Stimulated activated CD4-positive, alpha-beta T cell treated with anti-CD3 and anti-CD28 coated beads, Interleukin-1b, Interleukin-23, amount 100 ng/mL, for 24 hours (primary cell): ENCODE measurements at places on chromosomes 11 and 22.

DNA sequence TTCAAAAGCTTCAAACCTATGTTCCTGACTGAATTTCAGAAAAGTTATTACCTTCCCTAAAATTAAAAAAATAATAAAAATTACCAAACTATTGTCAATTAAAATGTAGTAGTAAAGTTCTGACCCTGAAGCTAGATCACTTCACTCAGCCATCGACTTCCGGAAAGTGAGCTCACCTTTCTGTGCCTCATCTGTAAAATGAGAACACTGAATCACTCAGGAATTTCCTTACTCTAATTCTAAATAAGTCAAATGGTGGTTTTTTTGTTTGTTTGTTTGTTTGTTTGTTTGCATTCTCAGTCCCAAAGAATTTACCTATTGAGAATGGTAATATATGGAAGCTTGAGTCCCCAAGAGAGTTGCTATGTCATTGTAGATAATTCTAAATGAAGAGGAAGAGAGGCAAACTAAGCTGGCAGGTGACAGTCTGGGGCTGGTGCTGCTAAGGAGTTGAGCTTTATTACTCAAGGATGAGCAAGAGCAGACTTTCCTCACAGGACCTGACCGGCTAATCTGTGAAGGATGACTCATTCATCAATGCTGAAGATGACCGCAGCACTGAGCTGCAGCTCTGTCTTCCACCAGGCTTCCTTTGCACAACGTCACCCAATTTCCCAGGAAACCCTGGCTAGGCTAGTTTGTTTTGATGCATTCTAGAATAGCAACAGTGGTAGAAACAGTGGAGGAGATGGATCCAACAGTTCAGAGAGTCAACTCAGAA lies 248.8 kb downstream of the RAB38 start:
- DNase-seq, result no peak

DNA sequence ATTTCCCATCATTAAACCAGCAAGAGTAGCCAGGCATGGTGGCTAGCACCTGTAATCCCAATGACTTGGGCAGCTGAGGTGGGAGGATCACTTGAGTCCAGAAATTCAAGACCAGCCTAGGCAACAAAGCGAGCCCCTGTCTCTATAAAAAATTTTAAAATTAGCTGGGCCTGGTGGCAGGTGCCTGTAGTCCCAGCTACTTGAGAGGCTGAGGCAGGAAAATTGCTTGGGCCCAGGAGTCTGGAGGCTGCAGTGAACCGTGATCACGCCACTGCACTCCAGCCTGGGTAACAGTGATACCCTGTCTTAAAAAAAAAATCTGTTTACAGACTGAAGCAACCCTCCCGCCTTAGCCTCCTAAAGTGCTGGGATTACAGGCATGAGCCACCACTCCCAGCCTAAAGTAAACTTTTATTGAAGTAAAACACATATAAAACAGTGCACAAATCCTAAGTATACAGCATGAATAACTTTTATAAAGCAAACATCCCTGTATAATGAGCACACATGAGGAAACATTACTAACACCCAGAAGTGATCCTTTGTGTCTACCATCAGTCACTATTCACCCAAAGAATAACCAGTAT lies 12.6 kb downstream of the UCP3 start:
- no peak for DNase-seq

DNA sequence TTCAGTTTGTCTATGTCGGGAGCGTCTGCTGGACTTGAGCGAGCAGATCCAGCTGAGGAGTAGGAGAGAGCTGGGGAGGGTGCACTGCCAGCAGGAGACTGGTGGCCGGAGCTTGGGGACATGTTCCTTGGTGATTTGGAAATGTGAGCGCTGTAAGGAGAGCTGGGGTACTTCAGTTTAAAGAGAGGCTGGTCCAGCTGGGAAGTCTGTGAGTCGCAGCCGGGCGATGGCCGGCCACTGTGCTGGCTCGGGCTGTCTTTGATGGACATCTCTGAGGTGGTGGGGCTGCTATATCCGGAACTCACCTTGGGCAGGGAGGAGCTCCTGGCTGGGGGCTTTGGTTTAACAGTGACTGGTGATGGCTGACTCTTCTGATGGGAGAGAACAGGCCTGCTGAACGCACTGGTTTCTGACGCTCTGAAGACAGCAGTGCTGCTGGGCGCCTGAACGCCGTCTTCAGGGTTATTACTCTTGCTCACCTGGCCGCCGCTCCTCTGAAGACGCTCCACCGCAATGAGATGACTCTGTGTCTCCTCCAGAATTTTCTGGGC lies 63.6 kb upstream of the PITPNB start:
- no peak for DNase-seq

DNA sequence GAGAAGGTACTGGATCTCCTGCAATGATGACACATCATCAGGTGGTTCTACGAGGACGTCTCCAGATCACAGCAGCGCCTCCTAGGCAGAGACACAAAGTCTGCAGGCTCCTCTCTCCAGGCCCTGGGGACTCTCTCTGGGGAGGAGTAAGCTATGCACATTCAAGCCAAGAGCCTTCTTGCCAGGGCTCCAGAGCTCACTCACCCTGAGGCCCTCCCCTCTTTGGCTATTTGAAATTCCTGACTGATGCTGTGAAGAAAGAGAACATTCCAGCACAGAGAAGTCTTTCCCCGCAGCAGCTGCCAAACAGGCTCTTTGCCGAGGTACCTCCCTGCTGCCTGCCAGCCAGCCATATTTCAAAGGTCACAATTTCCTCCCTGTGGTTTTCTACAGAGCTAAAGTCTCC lies 204.9 kb downstream of the CSNK2A3 start:
- no peak for DNase-seq

GRCh38 chr11:61528114-61528513 lies 19.6 kb downstream of the LRRC10B start:
- DNase-seq, result no peak
